ENCODE measurements at places on chromosomes 7 and 10.

GRCh38 chr10:15863733-15864132 lies 3.4 kb upstream of the MINDY3 start:
- DNase-seq = no peak

GRCh38 chr10:133144771-133145170 lies 15.2 kb upstream of the KNDC1 start:
- no peak for DNase-seq

- peak; percentile 44 for DNase-seq
These were observed 64.0 kb upstream of the CDK1 start for GRCh38 chr10:60714233-60714632.

- DNase-seq = no peak
These were observed 60.3 kb downstream of the CNTNAP2 start for GRCh38 chr7:146176860-146177259.

DNA sequence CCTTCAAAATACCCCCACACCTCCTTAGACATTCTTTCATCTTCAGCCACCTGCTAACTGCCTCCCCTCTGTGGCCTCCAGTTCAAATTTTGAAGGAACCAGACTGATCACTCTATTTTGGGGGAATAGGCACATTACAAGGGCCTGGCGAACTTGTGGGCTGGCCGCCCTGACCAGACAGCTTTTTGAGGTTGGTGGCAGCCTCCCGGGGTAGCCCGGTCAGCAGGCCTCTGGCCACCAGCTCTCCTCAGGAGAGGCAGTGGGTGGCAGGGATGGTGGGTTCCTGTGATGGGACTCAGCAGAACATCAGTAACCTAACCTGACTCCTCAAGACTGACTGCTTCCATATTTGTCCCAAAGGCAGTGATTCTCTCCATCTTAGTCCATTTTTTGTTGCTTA lies 17.4 kb upstream of the EEPD1 start:
- DNase-seq = no peak

DNA sequence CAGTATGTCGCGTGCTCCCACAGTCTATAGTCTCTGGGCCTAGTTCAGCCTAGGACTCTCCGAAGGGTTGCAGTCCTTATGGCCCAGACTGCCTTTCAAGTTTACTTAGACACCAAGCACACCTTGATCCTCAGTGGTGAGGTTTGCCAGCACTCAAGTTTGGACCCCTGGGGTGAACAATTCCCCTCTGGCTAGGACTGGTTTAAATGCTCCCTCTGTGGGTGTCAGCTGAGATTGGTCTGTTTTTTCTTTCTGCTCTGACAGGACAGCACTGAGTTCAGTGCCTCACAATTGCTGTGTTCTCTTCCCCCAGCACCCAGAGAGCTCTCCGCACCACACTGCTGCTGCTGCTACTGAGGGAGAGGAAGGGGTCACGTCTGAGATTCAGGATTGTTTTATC lies 31.9 kb upstream of the AGR3 start:
- DNase-seq = no peak

- DNase-seq = no peak
These were observed 63.8 kb downstream of the IMMP2L start for GRCh38 chr7:111498391-111499007.

GRCh38 chr10:12262278-12262981 lies 66.4 kb downstream of the CDC123 start:
- peak; percentile 25 for DNase-seq

DNA sequence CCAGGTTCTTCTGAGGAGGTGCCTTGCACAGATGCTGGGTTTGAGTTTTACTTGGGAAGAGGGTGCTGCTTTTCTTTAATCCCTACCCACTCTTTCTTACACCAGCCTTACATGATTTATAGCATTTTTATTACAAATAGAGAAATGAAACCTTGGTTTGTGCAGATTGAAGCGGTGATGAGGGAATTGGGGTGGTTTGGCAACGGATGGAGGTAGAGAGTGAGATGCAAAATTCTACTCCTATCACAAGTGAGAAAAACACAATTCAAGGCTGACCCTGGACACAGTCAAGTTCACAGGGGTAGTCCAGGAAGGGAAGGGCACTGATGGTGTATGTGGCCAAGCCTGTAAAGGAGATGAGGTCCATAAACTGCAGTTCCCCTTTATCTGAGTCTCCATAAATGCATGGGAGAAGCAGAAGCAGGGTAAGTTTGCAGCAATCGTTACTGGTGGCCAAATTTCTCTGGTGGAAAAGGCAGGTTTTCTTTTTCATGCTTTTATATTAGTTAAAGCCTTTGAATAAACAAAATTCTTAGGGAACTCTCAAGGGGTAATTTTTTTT lies 214.3 kb downstream of the JAZF1 start:
- no peak for DNase-seq

DNA sequence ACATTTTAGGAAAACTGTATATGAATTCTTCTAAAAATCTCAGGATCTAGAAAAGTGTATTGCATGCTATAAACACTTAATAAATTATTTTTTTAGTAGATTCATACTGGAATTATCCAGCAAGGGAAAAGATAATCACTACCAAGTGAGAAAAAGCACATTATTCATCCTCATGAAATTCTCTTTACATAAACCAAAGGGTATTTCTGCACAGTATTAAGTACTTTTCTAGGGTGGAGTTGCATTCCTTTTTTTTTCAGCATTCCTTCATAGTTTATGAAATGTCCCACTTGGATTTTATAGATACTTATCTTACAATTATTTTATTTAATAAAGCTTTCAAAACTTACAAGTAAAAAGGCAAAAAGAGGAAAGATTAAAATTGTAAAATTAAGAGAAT lies 403.3 kb downstream of the HGF start:
- DNase-seq = no peak

GRCh38 chr7:139777133-139777891 lies 486 bp downstream of the HIPK2 start:
- DNase-seq = peak; percentile 39

DNA sequence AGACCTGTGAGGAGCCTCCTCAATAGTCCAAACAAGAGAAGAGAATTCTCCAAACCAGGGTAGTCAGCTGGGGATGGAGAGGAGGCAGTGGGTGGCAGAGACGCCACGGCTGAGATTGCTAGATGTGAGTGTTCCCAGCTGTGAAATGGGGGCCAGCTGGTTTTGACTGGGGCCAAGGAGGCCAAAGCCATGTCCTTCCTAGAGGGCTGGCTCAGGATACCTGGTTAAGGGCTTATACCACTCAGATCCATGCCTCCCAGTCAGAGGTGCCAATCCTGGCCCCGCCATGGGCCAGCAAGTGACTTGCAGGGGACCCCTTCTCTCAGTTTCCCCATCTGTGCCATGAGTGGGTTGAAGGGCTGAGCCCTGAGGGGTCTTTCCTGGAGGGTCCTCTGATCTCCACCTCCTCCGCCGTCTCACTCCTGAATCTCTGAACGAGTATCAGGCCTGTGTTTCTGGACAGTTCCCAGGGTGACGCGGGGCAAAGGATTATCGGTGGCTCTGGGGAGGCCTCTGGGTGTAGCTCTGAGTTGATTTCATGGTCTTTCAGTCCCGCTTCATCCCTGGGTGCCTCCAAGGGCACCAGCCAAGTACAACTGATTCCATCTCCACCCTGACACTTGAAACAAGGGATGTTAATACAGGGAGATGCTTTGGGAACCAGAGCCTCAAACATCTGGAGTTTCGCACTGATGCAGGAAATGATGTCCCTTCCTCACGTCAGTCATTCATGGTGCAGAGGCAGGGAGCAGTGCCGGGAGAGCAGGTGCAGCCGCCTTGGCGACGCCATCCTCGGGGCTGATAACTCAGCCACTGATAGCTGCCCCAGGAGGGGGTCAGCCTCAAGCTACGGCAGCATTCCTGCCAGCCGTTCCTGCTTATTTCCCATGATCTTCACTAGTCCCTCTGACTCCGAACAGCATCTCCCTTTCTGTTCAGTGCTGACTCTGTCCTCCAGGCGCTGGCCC lies 126.7 kb downstream of the RGS10 start:
- DNase-seq = no peak

- peak; percentile 42 for DNase-seq
These were observed 224.3 kb downstream of the SFMBT2 start for GRCh38 chr10:7186387-7187018.

GRCh38 chr7:45118292-45118691 lies 6.8 kb upstream of the TBRG4 start:
- DNase-seq = no peak

GRCh38 chr7:27115221-27116026 lies 12.9 kb upstream of the HOXA2 start:
- no peak for DNase-seq

DNA sequence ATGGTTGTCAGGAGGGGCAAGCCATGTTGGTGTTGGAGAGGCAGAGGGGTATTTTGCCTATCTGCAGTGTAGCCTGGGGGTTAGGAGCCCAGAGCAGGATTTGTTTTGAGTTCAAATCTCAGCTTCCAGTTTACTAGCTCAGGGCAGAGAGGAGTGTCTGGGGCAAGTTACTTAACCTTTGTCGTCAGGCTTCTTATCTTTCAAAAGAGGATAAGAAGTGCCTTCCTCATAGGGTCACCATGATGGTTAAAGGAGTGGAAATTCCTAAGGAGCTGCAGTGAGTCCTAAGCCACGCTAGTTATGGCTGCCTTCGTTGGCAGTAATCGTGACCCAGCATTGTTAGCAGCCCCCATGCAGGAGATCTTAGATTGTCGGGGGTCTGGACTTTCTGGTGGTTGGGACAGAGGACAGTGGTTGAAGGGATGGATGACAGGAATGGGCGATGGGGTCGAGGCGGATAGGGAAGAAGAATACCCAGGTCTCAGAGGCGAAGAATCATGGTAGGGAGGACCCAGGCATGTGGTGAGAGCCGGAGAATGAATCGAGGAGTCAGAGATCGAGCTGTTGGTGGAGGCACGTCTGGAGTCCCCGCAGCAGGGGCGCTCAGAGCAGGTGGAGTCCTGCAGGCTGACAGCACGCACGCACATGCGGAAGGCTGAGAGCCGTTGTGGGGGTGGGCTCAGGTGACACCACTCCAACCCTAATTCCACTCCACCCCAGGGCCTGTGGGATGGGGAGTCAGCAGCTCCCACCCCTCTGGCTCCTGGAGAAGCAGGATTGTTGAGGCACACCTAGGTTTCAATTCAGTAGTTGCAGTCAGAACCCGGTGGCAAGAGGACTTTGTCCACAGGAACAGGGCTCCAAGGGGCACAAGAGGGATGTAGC lies 11.6 kb downstream of the ADCK2 start:
- no peak for DNase-seq

DNA sequence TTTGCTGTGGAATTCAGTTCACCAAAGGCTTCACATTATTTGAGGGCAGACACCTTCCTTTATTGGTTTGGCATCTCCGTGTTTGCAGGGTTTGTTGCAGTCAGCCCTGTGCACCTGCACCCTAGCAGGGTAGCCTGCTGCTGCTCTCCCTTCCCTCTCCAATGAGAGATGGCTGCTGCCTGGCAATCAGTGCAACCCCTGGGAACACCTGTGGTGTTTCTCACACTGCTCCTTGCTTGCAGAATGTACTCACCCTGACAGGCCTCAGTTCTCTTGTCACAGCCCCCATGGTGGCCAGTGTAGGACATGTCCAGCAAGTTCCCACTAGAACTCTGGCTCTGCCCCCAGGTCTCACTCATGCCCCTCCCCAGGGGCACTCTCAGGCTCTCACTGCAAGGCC lies 12.1 kb upstream of the PPIA start:
- DNase-seq = no peak

GRCh38 chr7:138164804-138165203 lies 88.5 kb downstream of the AKR1D1 start:
- no peak for DNase-seq

GRCh38 chr7:94111009-94111408 lies 106.9 kb upstream of the BET1 start:
- DNase-seq = no peak

DNA sequence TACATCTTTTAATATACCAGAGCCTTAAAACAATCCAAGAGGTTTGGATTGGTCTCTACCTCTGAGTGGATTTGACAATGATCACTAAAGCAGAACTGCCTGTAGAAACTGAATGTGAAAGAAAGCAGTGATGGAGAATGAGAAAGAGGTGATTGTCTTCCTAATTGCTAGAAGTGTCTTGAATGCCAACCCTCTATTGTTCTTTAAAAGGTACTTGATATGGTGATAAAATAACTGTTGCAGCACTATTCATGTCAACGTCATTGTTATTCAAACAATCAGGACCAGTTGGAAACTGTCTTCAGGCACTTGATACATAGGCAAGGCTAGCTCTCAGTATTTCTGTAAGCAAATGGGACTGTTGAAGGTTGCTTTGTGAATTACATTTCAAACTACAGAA lies 47.9 kb upstream of the ITPRID1 start:
- DNase-seq = no peak

DNA sequence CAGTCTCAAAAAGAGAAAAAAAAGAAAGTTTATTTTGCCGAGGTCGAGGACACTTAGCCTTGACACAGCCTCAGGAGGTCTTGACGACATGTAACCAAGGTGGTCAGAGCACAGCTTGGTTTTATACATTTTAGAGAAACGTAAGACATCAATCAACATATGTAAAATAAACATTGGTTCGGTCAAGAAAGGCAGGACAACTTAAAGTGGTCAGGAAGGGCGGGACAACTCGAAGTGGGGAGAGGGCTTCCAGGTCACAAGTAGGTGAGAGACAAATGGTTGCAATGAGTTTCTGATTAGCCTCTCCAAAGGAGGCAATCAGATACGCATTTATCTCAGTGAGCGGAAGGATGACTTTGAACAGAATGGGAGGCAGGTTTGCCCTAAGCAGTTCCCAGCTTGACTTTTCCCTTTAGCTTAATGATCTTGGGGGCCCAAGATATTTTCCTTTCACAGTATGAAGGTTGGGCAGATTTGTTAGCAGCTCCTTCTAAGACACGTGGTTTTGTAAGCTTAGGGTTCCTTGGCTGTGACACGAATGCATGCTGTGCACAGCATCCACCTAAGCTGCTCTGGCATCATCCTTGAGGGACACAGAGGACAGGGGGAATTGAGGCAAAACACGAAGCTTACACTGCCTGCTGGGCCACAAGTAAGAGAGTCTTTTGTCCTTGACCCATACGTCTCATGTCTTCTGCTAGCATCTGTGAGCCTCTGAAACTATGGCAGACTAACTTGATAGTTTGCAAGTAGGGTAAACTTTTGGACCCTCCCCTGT lies 3.3 kb upstream of the VDAC2 start:
- no peak for DNase-seq

DNA sequence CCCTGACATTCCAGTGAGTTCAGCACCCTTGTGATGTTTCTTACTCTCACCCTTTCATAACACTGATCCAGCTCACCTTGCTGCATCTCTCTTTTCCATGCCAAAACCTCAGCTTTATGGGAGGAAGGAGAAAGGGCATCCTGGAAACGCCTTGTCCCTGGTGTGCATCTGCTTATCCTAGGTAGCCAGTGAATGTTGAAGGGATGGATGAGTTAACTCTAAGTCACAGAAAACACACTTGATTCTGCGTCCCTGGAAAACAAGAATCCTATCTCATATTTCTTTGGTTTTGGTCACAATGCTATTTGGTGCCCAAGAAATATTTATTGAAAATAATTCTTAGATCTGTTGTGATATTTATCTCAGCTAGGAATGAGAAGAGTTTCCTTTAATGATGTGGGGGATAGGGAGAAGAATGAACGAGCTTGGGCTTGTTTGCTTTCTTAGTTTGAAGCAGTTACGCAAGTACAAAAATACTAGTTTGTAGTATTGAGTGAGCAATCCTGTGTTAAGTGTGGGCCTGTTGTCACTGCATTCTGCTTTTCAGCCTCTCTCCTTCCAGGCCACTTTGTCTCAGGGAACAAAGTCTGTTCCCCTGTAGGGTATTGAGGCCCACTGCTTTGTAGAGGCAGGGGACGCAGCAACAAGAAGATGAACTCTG lies 126.5 kb downstream of the ARID5B start:
- no peak for DNase-seq

Measured in activated CD4-positive, alpha-beta T cell treated with anti-CD3 and anti-CD28 coated beads, Interleukin-10, Interleukin-2, amounts not matched to agents 100 ng/mL and 50 ng/mL, durations not matched to agents 16 hours and 8 hours (primary cell).